ENCODE measurements at places on chromosomes 1 and 21.
A peak's percentile ranks its signal among the peaks of the same experiment; 100 is the strongest.

- DNase-seq: no peak
Measured at GRCh38 chr1:44089371-44090048, 29.1 kb upstream of the KLF17 start.

DNA sequence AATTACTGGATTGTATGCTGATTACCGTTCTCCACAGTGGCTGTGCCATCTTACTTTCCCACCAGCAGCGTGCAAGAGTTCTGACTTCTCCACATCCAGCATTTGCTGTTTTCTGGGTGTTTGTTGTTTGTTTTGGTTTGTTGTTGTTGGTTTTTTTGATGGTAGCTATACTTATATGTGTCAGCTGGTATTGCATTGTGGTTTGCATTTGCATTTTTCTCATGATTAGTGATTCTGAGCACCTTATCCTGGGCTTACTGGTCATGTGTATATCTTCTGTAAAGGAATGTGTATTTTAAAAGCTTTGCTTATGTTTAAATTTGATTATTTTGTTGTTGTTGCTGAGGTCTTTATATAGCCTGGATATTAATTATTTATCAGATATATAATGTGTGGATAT, 66.9 kb upstream of the MAP1LC3C start:
- no peak for DNase-seq

DNA sequence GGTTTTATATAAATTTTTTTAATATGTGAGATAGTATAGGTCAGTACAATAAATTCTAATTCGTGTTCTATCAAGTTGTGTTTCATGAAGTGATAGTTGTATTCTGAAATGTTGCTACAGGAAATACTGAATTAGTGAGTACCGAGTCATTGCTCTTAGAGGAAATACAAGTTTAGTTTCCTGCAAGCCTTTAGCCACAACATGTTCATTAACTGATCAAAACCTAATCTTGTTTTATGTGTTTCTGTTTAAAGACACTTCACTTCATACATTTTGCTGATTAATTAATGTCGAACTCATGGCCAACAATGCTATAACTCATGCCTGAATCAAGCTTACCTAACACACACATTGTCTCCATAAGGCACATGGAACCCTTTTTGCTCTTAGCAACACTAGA, 43.6 kb downstream of the LRRC7 start:
- DNase-seq: no peak

- DNase-seq: no peak
Measured at GRCh38 chr1:115671176-115671934, 29.6 kb downstream of the VANGL1 start.

DNA sequence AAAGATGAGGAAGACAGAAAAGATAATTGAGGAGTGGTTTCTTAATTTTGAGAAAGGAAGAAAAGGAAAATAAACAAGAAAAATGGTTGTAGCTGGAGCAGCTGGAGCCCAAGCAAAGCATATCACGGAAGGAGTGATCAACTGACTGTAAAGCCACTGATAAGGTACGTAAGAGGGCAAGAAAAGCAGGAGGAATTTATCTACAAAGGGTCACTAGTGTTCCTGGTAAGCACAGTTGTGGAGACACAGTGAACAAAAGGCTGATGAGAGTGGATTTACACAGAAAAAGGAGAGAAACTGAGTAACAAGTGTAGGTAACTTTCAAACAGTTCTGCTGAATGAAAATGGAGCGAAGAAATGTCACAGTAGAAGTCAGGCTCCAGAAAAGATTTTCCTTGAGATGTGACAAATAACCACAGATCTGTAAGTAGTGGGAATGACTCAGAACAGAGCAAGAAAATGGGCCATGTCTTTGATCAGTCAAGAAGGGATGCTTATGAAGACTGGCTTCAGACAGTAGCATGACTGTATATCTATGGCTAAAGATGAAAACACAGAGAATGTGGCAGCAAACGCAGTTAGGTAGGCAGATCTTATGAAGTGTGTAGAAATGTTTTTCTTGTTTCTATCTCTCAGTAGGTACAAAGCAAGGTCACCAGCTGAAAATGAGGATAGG, 45.6 kb upstream of the RBM34 start:
- DNase-seq: no peak

- no peak for DNase-seq
Measured at GRCh38 chr1:31261916-31262315, 22.2 kb upstream of the NKAIN1 start.

GRCh38 chr1:13616234-13616633, 32.6 kb downstream of the PDPN start:
- DNase-seq: no peak

GRCh38 chr1:85992791-85993190, 163.8 kb downstream of the COL24A1 start:
- peak; percentile 1 for DNase-seq

- no peak for DNase-seq
Measured at GRCh38 chr1:146021050-146021445, 487 bp downstream of the HJV start.

DNA sequence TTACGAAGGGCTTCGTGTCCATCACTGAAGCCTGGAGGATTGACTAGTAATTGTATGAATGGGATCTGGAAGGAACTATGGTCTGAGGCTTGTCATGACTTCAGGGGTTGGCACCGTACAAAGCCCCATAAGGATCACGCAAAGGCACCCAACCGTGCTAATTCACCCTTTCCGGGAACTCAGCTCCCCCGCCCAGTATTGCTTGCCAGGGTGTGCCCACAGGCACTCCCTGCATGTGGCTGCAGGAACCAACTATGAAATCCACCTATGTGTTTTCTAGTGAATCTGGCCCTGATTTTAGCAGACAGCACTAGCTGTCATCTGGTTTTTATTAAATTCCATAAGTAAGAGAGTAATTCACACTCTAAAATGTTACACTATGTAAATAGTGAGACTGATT, 139.2 kb downstream of the TM2D1 start:
- no peak for DNase-seq

- no peak for DNase-seq
Measured at GRCh38 chr1:53629101-53629691, 109.8 kb downstream of the GLIS1 start.

DNA sequence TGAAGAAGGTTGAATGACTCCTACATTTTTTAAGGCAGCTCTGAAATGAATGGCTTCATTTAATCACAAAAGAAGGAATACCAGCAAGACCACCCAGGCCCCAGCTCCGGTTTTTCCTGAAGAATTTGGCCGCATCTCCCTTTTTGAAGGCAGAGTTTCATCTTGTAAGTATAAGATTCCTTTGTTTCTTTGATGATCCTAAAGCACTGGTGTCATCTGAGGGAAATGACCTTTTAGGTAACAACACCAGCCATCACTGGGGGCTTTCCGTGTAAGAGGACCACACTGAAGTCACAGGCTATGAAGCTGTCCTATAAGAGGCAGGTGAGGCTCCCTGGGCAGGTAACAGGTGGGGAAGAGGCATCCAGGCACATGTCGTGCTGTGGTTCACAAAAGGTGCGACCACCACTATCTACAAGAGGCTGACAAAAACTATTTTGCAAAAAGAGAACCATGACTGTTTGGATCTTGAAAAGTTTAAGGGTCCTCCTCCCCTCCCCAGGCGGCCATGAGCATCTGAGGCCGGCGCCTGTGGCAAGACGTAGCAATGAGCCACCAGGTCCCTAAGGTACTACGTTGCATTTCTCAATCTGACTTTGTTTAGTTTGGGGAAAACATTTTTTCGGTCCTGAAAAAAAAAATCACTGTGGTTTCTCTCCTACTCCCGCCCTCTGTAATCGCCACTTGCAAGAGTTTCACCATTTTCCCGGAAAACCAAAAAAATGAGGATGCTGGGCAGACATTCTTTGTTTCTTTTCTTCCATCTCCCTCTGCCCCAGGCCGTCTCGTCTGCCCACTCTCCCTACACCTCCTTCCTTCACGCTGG, 46.3 kb upstream of the IRF2BP2 start:
- no peak for DNase-seq

DNA sequence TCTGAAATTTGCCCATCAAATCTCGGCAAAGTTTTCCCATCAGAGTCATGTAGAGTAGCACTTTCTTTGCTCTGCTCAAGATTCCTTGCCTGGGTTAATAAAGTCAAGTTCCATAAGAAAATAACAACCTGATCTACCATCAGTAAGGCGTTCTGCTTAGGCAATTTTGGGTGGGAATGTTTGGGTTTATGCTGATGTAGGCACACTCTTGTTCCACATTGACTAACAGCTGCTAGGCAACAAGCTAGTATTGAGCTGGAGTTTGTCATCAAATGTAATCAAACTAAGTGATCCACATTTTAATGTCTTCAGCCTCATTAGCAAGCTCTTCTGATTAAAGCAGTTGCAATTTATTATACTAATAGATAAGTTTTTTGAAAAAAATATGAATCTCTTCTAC, 12.1 kb upstream of the HMCN1 start:
- DNase-seq: no peak

DNA sequence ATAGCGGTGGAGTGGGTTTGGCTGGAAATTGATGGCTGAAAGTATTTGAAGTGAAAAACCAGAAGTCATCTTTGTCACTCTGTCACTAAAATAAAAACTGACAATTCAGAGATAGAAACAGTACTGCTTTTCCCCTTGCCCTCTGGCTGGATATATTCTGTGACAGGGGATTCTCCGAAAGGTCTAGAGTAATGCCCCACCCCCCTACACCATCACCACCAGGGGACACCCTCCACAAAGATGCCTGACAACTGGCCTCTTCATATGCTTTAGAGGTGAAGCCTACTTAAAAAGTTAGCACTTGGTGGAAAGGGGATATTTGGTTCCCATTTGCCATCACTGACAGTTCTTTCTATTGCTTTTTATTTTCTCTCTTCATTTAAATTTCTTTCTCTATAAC, 73.5 kb downstream of the SGIP1 start:
- no peak for DNase-seq

GRCh38 chr1:45348020-45348419, 7.8 kb upstream of the MUTYH start:
- DNase-seq: no peak

DNA sequence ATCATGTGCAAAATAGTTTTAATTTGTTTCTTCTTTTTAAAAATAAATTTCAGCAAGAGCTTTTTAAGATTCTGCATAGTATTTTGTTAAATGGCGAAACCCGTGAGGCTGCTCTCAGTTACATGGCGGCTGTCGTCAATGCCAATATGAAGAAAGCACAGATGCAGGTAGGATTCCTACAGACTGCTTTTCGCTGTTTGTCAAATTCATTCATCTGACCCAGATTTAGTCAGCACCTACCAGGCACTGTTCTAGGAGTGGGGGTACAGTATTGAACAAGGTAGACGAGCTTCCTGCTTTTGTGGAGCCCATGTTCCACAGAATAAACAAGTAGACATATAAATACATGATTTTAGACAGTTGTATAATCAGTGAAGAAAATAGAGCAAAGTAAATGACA, 78.1 kb upstream of the KIF1B start:
- DNase-seq: no peak

GRCh38 chr1:98975113-98975512, 29.5 kb downstream of the PLPPR5 start:
- no peak for DNase-seq

DNA sequence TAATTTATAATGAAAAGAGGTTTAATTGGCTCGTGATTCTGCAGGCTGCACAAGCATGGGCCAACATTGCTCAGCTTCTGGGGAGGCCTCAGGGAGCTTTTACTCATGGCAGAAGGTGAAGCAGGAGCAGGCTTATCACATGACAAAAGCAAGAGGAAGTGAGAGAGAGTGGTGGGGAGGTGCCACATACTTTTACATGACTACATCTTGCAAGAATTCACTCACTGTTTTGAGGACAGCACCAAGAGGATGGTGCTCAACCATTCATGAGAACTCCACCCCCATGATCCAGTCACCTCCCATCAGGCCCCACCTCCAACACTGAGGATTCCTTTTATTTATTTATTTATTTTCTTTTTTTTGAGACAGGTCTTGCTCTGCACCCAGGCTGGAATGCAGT, 5.5 kb upstream of the PLEKHM2 start:
- no peak for DNase-seq

DNA sequence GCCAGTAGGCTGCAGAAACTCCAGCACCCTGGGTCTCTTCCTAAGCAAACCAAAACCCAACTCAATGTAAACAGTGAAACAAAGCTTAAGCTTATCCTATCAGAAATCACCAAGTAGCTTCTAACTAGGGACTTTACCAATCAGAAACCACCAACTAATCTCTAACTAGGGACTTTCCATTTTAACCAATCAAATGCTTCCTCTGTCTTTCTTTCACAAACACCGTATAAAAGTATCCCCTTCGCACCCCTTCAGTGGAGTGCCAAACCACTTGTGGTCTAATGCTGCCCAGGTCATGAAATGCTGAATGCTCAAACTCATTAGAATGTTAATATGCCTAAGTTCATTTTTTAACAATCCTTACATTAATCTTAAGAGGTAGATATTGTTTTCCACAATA, 250.5 kb upstream of the DUSP10 start:
- no peak for DNase-seq

DNA sequence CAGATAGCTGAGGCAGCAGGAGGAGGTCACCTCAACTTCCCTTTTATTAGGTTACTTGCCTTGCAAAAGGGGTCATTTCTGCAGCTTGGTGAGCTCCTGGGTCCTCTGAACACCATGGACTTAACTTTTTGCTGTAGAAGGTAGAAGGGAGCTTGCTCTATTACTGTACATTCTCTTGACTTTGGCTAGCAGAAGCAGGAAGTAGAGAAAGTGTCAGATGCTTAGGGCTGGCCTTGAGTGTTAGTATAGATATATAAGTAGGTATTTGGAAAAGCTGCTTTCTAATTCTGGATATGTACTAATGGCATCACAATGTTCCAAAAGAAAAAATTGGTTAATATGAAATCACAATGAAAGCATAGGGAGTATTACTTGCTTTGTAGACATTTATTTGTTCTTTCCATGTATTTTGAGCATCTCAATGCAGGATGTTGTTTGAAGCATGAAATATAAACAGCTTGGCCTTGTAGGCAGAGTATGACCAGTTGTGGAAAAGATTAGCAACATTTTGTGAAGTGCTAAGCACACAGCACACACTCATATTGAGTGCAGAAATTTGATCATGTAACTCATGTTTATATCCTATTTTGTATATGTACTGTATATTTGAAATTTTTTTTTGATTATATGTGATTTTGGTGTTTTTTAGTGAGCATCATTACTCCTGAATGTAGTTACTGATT, 108.8 kb downstream of the DYRK1A start:
- no peak for DNase-seq

GRCh38 chr1:201894343-201895119, 5.8 kb downstream of the SHISA4 start:
- no peak for DNase-seq

All from CMK (cell line).